ENCODE measurements at places on chromosomes 5 and 9.

DNA sequence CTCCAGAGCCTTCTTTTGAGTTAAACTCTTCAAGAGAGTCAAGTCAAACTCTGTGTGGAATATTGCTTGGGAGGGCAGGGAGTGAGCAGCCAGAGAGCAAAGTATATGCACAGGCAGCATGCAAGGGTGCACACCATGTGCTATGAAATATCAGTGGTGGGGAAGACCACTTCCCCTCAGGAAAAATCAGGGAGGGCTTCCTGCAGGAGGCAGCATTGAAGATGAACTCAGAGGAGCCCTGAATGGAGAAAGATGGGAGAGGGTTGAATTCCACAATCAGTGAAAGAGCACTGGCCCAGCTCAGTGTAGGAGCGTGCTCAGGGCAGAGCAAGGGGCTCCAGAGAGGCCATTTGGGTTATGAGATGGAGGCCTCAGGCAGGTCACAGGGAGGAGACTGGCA, 41.9 kb downstream of the CCDC180 start:
- DNase-seq, result no peak

- DNase-seq, result no peak
These were observed 135.8 kb upstream of the TUSC1 start for GRCh38 chr9:25814023-25814422.

DNA sequence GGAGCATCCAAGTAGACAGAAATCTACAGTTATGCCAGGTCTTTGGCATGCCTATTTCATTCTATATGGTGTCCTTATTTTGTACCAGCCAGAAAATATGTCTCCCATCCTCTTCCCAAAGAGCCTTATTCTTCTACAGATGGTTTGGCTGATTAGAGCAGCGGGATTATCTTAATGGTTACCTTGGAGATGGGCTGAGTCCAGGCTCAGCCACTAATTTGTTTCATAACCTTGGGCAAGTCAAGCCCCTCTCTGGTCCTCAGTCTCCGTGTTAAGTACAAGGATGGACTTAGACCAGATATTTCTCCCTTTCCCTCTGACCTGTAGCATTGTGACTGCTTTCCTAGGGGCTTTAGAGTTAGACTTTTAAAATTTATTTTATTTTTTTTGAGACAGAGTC, 11.1 kb upstream of the GLE1 start:
- DNase-seq, result no peak

DNA sequence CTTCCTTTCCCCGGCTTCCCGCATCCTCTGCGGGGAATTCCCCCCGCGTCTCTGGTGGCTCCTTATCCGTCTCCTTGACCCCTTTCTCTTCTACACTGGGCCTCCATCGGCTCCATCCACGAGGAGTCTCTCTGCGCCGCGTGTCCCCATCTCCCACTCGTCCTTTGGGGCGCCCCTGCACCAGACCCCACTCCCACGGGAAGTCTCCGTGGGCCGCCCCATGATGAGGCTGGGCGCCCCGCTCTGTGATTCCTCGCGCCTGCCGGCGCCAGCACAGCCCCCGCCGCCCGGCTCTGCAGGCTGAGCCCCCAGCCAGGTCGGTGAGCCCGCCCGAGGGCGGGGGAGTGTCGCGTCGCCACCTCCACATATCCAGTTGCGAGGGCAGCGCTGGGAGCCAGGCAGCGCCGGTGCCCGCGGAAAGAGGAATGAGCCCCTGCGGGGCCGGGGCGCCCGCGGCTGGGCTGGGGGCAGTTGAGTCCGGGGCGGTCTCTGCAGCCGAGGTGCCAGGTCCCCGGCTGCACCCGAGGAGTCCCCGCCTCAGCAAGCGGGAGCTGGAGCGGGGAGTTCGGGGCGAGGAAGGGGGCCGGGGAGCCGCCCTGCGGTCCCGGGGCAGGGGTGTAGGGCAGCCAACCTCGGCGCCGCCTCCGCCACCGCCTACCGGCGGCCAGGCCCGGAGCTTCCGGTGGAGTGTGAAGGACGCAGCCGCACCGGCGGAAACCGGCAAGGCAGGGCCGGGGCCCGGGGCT, 2.1 kb upstream of the TRAF1 start:
- DNase-seq, result peak; percentile 45

DNA sequence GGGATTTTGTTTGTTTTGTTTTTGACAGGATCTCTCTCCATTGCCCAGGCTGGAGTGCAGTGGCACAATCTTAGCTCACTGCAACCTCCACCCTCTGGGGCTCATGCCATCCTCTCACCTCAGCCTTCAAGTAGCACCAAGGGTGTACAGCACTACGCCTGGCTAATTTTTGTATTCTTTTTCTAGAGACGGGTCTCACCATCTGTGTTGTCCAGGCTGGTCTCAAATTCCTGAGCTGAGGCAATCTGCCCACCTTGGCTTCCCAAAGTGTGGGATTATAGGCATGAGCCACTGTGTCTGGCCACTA, 7.3 kb downstream of the GCNT1 start:
- no peak for DNase-seq

- DNase-seq, result no peak
These were observed 102.5 kb upstream of the TNC start for GRCh38 chr9:115220319-115221005.

DNA sequence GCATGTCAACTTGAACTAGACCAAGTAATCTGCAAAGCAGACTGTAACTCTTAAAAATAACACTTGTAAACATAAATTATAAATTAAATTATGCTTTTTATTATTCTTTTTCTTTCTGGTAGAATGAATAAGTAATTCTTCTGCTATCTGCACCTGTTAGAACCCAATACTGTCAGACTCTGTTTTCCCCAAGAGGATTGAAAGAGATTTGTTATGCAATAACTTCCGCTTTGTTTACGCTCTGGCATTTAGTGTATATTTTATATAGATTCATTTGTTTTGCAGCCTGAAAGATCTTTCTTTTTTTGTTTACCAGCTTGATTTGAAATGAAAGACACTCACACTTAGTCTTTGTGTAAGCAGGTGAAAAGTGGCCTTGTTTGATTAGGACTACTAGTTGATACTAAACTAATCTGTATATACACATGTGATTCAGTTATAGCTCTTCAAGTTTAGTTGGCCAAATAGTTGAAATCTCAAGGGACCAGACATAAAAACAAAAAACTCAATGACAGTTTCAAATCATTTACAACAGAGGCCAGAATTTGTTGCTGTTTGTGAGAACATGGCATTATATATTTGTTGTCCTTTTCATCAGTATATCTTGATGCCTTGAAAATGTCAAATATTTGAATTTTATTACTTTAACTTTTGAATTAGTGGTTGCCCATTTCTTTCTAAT, 155.8 kb downstream of the PBX3 start:
- no peak for DNase-seq

GRCh38 chr5:135375040-135375793, 23.8 kb downstream of the MACROH2A1 start:
- no peak for DNase-seq

GRCh38 chr9:122827761-122828093, 661 bp downstream of the PDCL start:
- no peak for DNase-seq

- DNase-seq, result no peak
These were observed 147.5 kb downstream of the SLIT3 start for GRCh38 chr5:169153405-169153804.

DNA sequence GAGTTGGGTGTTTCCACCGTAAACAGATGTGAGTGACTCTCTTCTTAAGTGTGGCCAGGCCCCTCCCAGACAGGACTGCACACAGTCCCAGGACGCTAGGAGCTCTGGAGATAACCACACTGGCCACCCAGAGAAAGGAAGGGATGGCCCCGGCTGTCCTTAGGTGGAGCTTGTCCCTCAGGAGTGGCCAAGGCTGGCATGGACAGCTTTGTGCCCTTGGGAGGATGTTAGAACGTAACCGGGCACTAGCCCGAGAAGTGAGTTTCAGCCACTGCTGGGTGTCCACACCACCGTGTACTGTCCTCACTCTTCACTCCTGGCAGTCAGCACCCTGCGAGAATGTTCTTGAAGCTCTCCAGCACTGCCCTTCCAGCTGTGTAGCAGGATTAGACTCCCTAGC, 35.8 kb upstream of the FCN2 start:
- no peak for DNase-seq

DNA sequence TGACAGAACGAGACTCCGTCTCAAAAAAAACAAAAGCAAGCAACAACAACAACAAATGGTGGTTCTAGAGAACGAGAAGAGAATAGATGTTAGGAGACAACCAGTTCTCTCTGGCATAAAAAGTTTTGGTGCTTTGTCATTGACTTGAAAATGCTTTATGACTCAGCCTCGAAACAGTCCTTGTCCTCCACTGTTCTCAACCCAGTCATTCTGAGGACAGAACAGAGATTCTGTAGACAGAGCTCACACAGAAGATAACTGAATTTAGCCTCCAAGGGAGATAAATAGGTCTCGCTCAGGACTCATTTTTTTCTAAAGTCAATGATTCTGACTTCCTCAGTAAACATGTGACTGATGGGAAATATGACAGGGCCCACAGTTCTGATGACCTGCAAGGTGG, 76.0 kb upstream of the FSTL4 start:
- no peak for DNase-seq

All from neuronal stem cell (in vitro differentiated cells).